ENCODE measurements at places on chromosomes 11 and 22.

DNA sequence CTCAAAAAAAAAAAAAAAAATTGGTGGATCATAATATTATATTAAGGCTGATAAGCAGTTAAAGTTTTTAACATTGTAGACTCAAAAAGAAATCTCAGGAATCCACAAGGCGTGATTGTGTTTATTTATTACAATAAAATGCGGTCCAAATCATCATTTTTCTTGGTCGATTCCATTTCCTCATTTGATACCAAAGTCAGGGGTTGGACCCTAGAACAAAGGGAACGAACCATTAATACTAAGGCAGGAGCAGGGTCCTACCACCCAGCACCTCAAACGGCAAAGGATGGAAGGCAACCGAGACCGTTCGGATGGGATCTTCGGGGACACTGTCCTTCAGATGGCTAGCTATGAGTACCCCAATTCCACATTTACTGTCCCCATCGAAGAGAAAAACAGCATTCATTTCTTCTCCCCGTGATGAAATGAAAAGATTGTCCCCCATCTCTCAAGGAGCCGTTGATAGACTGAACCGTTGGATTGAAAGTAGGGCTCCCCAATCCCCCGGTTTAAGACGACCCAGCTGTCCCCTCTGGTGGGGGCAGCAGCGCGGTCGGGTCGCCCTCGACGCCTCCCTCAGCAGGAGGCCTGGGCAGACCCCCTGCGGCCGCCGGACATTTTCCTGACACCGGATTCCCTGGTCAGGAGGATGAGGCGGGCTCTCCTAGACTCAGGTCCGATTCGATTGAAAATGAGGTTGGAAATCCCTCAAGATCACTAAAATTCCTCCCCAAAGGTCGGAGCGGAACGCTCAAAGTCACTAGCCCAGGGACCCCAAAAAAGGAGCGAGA is 607 bp downstream of the DMC1 start:
- DNase-seq = no peak

DNA sequence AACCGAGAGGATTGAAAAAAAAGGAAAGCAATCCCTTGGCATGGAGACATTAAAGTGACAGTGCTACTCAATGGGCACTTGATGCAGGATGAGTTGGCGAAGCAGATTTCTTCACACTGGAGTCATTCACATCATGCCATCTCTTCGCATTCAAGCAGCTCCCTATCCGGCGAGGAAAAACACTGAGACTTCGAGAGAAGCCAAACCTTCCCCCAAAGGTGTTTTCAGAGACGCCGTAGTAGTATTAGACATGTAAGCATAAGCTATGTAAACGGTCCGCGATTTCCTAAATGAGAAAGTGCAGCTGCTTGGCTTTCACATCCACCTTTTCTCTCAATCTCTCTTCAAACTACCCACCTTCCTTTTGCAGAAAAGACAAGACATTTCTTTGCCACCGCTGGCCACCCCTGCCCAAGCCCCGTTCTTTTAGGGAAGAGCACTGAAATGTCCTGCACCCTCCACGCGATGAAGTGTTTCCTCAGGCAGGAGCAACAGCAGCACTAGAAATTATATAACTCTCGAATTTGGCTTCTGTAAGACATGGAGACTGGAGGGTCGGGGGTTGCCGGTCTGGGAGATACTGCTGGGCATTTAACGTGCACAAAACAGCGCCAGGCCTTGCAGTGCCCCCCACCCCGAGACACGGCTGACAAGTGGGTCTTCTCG is at the start of gene DLG2:
DLG2 (minus strand) TSS at position 13 of the 666 bp plus-strand sequence.
- DNase-seq = no peak

DNA sequence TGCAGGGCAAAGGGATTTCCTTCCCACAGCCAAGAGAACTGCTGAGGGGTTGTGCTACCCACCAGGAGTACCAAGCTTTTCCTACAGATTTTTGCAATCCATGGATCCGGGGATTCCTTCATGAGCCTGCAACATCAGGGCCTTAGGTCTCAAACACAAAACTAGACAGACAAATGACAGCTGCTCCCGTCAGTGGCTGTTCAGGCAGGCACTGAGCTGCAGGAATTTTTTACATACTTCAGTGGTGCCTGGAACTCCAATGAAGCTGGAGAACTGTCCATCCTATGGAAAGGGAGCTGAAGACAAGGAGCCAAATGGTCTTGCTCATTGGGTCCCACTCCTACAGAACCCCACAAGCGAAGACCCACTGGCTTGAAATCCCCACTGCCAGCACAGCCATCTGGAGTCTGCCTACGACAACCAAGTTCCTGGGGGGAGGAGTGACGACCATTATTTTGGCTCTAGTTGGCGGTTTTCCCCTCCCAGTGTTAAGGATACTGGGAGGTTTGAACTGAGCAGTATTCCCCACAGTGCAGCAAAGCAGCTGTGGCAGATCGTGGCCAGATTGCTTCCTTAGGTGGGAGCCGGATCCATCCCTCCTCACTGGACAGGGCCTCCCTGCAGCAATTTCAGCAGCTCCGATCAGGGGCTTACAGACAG is 157.7 kb upstream of the TMEM45B start:
- no peak for DNase-seq

GRCh38 chr11:119338318-119338890 is 2.3 kb downstream of the C1QTNF5 start:
- DNase-seq = peak; percentile 77

GRCh38 chr11:121405646-121406045 is 46.5 kb upstream of the SORL1 start:
- DNase-seq = no peak

GRCh38 chr11:1572197-1573076 is at the start of gene DUSP8:
TSS of gene DUSP8 (minus strand) at chr11:1572271. CDS start at chr11:1565826, 6,445 bp downstream.
- DNase-seq = peak; percentile 92

DNA sequence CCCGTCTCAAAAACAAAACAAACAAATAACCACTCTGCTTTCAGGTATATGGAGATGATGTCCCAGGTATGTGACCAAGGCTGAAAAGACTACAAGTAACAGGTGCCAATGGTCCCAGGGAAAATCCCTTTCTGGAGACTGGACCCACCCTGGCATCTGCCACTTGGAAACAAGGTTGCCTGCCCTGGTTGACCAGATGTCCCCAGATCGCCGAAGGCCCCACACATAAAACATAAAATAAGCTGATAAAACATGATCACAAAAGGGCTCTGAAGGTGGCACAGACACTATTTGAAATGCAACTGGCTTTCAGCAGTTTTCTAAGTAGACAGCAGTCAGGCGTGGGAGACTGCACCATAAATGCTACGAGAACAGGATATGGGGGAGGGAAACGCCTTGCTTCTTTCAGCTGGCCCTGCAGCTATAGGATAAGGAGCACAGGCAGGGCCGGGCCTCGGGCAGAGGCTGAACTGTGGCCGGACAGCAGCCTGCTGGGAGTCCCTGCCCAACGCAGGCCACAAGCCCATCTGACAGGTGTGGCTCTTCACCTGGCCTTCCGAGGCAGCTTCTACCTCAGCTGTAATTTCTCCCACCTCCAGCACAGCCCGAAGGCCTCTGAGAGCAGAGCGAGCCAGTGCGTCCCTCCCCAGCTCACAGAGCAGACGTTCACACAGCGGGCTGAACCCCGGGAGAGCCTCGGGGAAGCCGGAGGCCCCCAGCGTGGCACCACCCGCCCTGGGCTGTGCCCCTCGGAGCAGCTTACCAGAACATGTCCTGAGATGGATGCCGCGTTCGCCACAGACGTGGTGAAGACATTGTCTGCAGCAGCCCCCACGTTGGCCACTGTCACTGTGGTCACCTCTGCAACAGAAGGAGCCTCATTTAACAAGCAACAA is 4.0 kb downstream of the DEAF1 start:
- no peak for DNase-seq

DNA sequence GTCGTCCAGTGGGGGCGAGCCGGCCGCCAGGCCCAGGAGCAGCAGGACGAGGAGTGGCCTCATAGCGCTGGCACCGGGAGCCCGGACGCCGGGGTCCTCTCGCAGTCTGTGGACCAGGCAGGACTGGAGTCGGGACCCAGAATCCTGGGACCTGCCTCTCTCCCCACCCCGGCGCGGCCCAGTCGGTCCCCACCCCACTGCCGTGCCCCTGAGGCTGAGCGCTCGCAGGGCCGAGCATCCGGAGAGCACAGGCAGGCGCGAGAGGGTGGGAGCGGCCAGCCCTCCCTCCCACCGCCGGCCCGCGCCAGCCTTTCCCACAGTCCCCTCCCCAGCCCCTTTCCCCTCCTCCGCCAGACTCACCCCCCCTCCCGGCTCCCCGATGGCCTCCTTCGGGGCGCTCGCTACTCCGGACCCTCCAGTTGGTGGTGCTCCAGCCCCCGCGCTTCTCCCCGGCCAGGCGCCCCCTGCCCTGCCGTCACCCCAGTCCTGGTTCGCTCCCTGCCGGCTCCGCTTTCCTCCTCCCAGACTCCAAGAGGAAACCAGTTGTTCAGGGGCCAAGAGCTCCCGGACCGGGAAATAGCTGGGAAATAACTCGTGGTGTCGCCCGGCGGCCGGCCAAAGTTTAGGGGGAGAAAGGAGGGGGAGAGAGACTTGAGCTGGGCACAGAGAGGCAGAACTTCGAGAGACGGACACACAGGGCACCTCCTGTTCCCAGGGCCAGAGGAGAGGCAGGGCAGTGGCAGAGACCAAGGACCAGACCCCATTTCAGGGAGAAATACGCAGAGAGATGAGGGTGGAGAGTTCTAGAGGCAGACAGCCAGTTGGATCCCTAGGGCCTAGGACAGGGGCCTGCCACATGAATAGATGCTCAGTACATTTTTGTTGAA is at the start of gene C1QTNF5:
C1QTNF5 (minus strand) TSS at position 549 of the 887 bp plus-strand sequence; CDS start at position 63, 486 bp downstream.
- DNase-seq = no peak

DNA sequence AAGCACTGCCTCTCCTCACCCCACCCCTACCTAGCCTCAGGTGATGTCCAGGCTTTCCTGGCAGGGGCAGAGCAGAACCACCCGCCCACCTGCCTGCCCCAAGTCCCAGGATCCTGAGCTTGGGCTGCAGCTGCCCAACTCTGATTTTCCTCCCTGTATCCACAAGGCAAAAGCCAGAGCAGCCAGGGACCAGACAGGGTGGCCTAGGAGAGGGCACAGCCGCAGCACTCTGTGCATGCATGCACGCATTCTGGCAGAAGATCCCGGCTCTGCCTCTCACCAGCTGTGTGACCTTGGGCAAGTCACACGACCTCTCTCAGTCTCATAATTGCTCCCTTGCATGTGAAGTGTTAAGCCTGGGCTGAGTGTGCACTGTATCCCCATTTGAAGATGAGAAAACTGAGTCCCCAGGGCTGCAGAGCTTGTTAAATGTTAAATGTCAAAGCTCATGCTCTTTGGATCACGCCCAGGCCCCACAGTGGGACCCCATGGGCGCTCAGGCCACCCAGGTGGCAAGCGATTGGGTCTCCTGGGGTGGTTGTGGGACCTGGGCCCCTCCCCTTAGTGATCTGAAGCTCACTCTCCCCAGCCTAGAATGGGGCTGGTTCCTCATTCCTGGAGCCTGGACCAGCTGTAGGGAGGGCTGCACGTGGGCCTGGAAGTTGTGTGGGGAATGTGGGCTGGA is 2.8 kb upstream of the CARNS1 start:
- no peak for DNase-seq

GRCh38 chr22:39437791-39438704 is 18.8 kb upstream of the MGAT3 start:
- no peak for DNase-seq

- DNase-seq = no peak
These were observed 37.7 kb downstream of the SHISAL1 start for GRCh38 chr22:44274918-44275630.

DNA sequence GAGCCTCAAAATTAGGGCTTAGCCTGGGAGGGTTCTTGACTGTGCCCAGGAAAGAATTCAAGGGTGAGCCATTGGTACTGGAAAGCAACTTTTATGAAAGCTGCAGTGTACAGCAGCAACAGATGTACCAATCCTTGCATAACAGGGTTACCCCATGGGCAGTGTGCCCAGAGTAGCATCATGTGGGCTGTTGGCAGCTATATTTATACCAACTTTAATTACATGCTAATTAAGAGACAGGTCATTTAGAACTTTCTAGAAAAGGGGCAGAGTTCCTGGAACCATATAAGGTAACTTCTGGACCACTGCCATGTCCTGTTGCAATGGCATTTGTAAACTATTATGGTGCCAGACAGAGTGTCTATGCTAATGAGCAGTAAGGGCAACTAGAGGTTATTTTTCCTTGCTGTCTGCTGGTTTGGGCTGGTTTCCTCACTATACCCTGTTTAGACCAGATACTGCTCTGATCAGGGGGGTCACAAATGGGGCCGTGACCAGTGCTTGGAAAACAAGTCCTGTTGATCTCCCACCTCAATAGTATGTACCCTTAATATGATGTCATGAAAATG is 1120.5 kb upstream of the RAG2 start:
- DNase-seq = no peak

GRCh38 chr11:93497596-93497995 is 45.6 kb downstream of the SMCO4 start:
- no peak for DNase-seq

- no peak for DNase-seq
These were observed 100.9 kb downstream of the SYN3 start for GRCh38 chr22:32957200-32957803.

DNA sequence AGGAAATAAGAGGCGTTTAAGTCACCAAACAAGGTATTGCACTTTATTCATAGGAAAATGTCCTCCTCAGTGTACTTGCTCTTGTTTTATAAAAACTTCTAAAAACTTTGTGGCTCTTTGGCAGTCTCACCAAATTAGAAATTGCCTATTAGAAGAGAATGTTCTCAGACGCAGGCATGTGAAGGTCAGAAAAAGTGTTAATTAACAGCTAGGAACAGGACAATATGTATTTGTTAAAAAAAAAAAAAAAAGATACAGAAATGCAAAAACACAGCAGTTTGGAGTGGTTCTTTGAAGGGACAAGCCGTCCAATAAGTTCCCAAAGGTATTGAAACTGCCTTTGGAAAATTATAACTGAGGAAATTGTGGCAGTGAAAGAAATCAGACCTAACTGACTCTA is 67.9 kb downstream of the SLC25A17 start:
- DNase-seq = no peak

GRCh38 chr11:133545199-133545803 is 13.0 kb upstream of the OPCML start:
- no peak for DNase-seq

GRCh38 chr22:49101873-49102272 is 725.8 kb downstream of the BRD1 start:
- DNase-seq = no peak

DNA sequence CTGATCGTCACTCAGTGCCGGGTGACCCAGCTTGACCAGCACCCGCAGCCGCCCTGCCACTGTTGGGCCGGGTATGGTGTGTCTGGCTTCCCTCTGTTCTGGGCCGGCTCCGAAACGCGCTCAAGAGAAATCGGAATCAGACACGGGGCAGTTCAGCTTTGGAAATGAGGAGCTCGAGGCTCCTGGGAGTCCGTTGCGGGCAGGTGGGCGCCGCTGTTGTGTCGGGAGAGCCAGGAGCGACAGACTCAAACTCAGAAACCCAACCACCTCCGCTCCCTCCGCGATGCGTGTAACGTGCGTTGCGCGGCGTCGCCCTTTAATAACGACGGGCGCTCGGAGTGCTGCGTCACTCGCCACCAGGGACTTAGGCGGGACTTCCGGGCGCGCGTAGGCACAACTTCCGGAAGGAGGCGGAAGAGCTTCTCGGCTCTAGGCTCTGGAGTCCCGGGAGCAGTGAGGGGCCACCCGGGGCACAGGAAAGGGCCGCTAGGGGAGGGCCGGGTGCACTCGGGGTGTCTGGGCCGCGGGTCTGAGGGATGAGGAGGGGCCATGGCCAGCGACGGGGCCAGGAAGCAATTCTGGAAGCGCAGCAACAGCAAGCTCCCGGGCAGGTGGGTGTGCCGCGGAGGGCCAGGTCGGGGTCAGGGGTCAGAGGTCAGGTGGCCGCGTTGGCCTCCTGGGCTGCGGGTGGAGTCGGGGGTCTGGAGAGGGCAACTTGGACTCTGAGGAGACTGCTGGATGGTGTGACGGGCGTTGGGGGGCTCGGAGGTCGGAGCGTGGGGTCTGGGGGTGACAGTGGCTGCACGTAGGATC is at the start of gene TBC1D22A:
TBC1D22A (plus strand) TSS at position 413 of the 813 bp plus-strand sequence; CDS start at position 550, 137 bp downstream.
- peak; percentile 95 for DNase-seq

Data from activated CD4-positive, alpha-beta memory T cell treated with anti-CD3 and anti-CD28 coated beads, Interleukin-2, amount 10 ng/mL, durations not matched to agents 7 days and 5 days (primary cell).